ENCODE measurements at places on chromosomes 2 and 18. TPM values are rescaled to one million over a fixed set of nuclear protein-coding genes. Genes with fewer than 3 reads are reported as not detected.
A peak's percentile ranks its signal among the peaks of the same experiment; 100 is the strongest.

The NT5DC4 gene
- not detected for total RNA-seq

The UGT1A5 gene
- total RNA-seq = not detected

The CCDC68 gene
- 7.4 TPM for total RNA-seq

The SPP2 gene
- not detected for total RNA-seq

The SERPINB11 gene
- not detected for total RNA-seq

The DSC2 gene
- 0.82 TPM for total RNA-seq

The PDE11A gene
- not detected for total RNA-seq

The LCT gene
- not detected for total RNA-seq

The DOK6 gene
- total RNA-seq = 2.1 TPM

The ADAM23 gene
- total RNA-seq = 7.8 TPM

DNA sequence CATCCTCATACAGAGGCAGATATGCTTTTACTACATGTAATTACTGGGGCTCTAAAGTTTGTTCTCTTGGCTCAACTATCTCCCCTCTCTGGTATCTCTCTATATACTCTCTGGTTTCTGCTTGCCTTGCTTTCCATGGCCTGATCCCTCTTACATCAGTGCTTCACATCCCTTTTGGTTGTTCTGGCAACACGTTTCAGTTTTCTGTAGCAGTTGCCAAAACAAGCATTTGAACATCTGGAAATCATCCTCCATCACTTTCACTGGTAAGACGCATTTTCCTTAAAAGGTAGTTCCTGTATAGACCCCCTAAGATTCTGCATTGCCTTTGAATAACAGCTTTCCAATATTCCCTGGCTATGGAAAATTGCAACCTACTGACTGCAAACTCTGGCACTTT lies 25.9 kb downstream of the COL5A2 start:
- DNase-seq = peak; percentile 94

DNA sequence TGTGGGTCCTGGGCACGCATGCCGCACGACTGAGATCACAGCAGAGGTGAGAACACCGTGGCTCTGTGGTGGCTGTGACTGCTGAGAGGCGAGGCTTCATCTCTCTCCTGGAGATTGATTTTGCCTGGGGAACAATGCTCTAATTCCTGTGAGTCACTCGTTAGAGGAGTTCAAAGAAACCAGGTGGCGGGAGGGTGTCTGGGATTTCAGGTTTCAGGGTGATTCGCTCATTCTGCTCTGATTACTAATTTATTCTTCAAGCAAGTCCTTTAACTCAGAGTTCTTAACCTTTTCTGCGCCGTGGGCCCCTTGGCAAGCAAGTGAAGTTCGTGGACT lies 56.3 kb downstream of the GLI2 start:
- no peak for DNase-seq

GRCh38 chr2:231664727-231665126 lies 43.6 kb upstream of the PTMA start:
- DNase-seq = no peak

GRCh38 chr2:131584940-131585339 lies 57.3 kb downstream of the CCDC74A start:
- no peak for DNase-seq

- peak; percentile 30 for DNase-seq
Measured at GRCh38 chr18:48452861-48453323, 43.7 kb upstream of the ZBTB7C start.

DNA sequence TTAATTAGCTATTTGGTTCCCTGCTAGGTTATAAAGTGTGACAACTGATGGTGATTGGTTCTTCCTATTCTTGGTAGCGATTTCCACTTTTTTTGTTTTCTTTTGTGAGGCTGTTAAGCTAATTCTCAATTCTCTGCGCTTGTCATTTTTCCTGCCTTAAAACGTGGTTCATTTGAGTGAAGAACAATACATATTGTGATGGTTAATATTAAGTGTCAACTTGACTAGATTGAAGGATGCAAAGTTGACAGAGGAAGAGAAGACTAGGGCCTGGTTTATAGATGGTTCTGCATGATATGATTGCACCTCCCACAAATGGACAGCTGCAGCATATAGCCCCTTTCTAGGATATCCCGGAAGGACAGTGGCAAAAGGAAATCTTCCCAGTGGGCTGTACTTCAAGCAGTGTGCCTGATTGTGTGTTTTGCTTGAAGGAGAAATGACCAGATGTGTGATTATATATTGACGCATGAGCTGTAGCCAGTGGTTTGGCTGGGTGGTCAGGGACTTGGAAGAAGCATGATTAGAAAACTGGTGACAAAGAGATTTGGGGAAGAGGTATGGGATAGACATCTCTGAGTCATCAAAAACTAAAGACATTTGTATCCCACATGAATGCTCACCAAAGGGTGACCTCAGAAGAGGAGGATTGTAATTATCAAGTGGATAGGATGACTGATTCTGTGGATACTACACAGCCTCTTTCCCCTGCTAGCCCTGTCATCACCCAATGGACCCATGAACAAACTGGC lies 39.4 kb upstream of the ZNF804A start:
- DNase-seq = peak; percentile 4

GRCh38 chr2:140186313-140186712 lies 1406.1 kb upstream of the NXPH2 start:
- DNase-seq = peak; percentile 31

DNA sequence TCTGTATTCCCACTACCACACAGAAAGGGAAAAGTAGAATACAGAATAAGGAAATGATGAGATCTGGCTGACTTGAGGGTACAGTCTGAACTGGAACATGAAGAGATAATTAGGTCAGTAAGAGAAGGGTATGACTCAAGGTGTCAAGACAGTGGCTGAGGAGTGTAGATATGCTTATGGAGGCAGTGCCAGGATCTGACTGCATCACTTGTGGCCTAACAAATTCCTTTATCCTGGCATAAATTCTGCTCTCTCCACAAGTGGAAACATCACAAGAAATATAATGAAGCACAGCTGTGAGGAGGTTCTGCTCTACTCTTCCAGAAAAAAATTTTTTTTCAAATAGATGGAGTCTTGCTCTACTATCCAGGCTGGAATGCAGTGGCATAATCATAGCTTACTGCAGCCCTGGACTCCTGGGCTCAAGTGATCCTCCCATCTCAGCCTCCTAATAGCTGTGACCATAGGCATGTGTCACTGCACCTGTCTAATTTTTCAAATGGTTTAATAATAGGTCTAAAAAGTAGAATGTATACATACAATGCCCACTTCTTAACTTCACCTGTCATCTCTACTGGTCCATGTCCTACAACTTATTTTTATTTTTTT lies 85.3 kb downstream of the C2orf74 start:
- peak; percentile 79 for DNase-seq

DNA sequence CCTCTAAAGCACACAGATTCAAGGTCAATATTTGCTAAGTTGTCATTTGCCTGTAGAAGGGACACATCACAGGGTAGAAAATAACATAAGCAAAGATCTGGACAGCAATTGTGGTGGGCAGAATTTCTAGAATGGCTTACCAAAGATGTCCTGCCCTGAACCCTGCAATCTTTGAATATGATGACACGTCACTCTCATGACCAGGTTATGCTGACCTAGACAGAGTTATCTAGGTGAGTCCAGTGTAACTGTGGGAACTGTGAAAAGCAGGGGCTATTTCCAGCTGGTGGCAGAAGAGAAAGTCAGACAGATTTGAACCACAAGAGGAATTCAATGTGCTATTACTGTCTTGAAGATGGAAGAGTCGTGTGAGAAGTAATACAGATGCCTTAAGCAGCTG lies 112.3 kb upstream of the CNGA3 start:
- DNase-seq = no peak

GRCh38 chr18:44826418-44827259 lies 146.0 kb downstream of the SETBP1 start:
- peak; percentile 96 for DNase-seq

DNA sequence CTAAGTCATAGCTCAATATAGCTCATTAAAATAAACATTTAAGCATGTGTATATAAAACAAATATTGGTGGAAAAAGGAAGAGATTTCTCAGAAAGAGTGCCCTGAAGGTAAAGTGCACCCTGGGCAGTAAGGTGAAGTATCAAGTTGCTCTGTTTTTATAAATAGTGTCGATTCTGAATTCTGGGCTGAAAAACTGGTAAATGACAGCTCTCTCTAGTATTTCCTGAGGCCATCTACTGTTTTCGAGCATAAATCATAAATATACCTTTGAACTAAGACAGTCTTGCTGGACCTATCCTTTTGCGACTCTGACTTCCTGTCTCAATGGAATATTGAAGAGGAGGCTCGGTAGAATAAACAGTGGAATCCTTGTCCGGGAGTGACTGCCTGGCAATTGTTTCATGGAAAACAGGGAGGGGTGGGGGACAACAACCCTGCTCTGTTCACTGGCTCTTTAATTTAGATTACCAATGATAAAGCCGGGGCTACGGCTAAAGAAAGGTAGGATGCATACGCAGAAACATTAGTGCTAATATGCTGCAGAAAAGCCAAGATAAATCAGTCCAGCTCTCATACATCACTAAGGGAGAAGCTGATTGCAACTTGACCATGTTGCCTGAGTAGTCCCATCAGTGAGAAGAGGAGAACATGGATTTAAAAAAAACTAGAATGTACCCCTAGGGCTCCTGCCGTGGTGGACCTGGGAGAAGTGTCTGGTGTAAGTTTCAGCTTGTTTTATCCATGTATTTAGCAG lies 124.1 kb downstream of the RAPGEF4 start:
- DNase-seq = no peak

DNA sequence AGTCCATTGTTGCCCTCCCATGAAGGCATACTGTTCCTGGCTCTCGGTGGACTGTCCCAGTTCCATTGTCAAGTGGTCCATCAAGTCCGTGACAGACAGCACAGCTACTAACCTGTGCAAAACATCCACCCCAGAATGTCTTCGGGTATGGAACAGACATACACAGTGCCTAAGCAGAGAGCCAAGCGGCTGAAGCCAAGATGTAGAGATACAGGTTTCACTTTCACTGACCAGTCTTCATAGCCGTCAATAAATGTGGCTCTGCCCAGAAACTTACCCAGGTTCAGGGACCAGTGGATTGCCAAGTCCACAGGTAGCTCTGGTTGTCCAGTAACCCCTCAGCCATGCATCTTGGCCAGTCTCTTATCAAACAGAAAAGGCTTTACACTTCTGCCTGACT lies 10.7 kb upstream of the PAPOLG start:
- no peak for DNase-seq

- DNase-seq = no peak
Measured at GRCh38 chr2:26849056-26849999, 1.4 kb downstream of the DPYSL5 start.

- no peak for DNase-seq
Measured at GRCh38 chr2:231489990-231490389, 25.7 kb upstream of the NCL start.

DNA sequence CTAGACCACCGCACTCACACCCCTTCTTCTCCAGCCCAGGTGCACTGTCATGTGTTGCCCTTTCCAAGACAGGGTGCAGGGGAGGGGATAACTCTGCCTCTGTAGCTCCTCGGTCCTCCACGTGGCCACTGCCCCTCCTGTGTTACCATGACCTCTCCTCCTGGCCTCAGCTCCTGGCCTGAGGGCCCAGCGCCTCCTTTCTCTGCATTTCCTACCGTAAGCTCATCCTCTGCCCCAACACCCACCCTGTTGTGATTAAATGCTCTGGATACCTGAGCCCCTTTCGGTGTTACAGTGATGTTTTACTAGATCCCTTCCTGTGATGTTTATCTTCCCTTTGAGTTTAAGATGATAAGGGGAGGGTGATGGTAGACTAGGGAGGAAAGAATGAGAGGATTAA lies 242.3 kb downstream of the PTPRM start:
- no peak for DNase-seq

GRCh38 chr18:68034296-68034695 lies 517.8 kb upstream of the DSEL start:
- DNase-seq = peak; percentile 44

- DNase-seq = no peak
Measured at GRCh38 chr18:9285604-9286003, 49.0 kb upstream of the TWSG1 start.

GRCh38 chr18:37361335-37362157 lies 204.1 kb downstream of the CELF4 start:
- DNase-seq = no peak
